Epithelial cell of alveolus of lung (primary cell): ENCODE measurements at places on chromosomes 7 and 10. TPM values are rescaled to one million over a fixed set of nuclear protein-coding genes. Genes with fewer than 3 reads are reported as not detected.

Gene TUBAL3
- total RNA-seq: under 0.01 TPM in 1 of 2 replicates, not detected in the other

Gene ICA1
- 1.5 and 3.1 TPM in 2 replicates for total RNA-seq

Gene OPN1SW
- total RNA-seq: not detected in 2 replicates

Gene CPED1
- 15.1 and 21.2 TPM in 2 replicates for total RNA-seq

Gene CYP3A4
- total RNA-seq: not detected in 2 replicates

Gene LRRD1
- total RNA-seq: 0.26 and 0.56 TPM in 2 replicates

Gene GPR15LG
- total RNA-seq: not detected in 2 replicates

Gene ATOH7
- total RNA-seq: 0.13 and 0.48 TPM in 2 replicates
